ENCODE measurements at places on chromosomes 11 and 22.

DNA sequence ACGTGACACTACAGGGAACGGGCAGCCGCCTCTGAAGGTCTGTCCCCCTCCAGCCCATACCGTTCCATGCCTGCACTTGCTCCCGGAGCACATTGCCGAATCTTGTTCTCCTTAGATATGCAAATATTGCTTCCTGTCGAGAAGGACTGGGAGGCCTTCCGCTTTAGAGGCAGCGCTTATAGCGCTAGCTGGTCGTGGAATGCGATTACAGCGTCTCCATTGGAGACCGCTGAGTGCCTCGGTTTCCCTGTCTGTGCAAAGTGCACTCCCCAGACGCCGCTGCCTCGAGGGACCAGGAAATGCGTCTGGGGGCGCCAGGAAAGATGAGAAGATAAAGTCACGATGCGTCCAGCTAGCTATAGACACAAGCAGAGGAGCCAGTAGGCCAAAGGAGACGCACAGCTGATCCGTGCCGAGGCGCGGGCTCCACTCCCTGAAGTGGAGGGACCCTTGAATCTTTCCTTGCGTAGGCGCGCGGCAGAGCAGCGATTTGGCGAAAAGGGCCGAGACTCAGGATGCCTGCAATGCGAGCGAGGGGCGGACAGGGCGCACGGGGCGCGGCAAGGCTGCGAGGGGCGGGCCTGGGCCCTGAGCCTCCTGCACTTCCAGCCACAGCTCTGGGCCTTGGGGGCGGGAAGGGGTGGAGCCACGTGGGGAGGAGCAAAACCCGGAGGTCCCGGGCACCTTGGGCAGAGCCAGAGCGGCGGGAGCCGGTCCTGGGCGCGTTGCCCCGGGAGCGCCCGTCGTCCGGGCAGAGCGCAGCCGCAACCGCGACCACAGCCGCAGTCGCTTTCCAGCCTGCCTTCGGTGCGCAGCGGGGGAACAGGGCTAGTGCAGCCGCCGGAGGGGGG is at the start of gene RASSF10:
Gene RASSF10, plus strand, starts transcription at position 692 of the 851 bp plus-strand sequence. CDS start 261 bp downstream, outside the sequence.
- DNase-seq: no peak

GRCh38 chr22:35384527-35384926 is 3.6 kb downstream of the HMOX1 start:
- no peak for DNase-seq

- DNase-seq: no peak
Measured at GRCh38 chr11:64538501-64538951, 52.5 kb upstream of the SLC22A12 start.

- no peak for DNase-seq
Measured at GRCh38 chr11:76637491-76638269, 32.9 kb downstream of the LRRC32 start.

GRCh38 chr11:123753110-123753509 is 1.2 kb downstream of the OR6X1 start:
- no peak for DNase-seq

GRCh38 chr22:47872761-47873535 is 1110.5 kb downstream of the TBC1D22A start:
- DNase-seq: no peak

DNA sequence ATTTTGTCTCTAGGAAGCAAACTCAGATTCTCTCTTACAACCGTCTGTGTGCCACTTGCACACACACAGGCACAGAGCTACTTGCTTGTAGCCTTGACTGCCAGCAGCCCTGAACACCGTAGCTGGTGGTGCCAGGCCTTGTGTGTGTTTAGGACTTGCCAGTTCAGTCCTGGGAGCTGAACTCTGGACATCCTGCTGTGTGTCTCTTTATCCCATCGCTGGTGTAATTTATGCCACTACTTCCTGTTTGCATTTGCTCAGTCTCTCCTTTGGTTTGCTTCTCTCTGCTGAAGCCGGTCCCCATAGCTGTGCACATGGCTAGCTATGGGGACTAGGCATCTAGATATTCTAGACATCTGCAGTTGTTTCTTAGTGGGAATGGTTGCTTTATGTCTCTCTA is 24.0 kb downstream of the MARK2 start:
- DNase-seq: peak; percentile 81

DNA sequence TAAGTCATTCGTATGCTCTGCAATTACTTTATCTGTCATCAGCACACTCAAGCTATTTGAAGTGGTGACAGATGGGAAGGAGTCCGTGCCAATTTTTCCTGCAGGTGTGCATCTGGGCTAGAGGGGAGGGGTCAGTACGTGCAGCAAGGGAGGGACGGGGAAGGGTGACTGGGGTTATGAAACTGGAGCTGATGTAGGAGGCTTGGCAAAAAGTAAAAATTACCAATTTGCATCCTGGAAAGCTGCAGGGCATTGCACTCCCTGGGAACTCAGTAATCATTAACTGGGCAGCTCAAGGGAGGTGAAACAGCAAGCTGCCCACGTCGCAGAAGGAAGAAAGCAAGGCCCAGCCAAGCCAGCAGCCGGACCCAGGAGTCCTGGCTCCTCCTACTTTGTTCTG is 87.1 kb upstream of the TMEM45B start:
- peak; percentile 45 for DNase-seq

- no peak for DNase-seq
Measured at GRCh38 chr22:45756558-45756957, 84.9 kb downstream of the ATXN10 start.

DNA sequence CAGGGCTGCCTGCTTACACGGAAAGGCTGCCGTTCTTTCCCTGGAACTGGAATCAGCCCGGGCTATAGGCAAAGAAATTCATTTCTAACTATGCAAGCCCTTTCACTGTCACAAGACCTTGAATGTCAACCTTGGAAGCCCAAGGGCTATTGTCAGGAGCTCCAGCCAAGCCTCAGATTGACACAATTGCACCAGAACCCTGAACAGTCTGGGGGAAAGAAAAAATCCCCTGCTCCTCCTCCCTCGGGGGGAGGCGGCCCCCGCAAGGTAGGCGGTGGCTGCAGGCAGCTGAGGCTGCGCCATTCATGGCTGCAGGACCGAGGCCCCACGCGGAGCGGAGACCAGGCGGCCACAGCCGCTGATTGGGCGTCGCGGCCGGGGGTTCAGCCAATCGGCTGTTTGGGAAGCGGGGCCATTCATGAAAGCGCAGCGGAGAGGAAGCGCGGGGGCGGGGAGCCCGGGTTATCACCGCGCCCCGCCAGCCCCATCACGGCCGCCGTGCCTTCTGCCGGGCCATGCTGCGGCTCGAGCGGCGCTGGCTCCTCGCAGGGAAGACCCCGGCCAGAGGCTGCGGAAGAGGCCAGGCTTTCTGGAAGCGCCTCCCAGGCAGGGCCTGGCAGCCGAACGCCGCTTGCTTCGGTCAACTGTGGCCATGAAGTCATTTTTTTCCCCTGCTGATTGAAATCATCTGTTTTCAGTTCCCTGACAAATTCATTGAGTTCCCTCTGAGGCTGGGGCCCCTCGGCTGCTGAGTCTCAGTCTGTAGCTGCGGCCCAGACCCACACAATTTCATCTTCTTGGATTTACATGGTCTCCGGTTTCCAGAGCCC is 38.1 kb upstream of the LINC01488 start:
- no peak for DNase-seq

DNA sequence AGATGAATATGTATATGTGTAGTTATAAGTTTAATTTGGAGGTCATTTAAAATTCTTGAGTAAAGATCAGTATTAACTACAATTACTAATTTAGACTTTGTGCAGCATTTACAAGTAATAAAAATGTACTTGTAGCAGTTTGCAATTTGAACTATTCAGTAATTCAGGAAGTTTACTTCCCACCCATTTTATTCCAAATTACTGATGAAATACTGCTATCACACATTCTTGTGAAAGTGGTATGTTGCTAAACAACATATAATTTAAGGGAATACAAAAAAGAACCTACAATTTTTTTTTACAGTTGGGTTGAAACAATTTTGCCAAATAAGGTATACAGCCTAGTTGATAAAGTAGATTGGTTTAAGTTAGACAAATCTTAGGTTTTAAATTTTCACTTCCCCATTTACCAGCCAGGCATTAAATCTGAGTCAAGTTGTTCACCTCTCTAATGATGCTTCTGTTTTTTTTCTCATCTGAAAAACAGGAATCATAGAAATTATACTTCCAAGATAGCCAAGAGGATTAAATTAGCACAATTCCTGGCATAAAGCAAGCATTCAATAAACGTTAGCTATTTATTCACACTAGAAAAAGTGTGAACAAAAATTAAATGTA is 45.3 kb downstream of the ZBTB44 start:
- no peak for DNase-seq

DNA sequence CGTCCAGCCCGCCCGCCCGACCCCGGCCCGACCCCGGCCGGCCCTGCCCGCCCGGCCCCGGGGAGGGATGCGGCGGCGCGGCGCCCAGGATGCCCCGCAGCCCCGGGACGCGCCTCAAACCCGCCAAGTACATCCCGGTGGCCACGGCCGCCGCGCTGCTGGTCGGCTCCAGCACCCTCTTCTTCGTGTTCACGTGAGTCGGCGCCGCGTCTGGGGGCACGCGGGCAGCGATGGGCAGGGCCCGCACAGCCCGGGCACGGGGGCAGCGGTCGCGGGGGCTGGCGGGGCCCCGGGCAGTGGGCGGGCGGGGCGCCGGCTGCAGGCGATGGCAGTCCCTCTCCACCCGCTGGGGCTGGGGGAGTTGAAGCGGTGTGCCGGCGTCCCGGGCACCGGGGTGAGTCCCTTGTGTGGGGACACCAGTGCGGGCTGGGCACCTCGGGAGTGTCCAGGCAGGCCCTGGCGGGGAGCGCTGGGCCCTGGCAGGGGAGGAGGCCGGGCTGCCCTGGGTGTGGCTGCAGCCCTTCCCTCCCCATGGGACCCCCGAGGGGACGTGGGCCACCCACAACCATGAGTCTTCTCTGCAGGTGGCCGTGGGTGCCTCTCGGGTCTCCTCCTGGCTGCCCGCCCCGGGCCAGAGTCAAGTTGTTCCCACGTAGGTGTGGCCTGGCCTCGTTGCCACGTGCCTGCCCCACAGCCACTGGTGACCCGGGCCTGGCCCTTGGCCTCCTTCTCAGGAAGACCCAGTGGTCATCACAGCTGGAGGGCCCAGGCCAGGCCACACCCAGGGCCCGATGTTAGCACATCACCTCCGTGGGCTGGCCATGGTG is 468 bp downstream of the ZDHHC8 start:
- DNase-seq: no peak

DNA sequence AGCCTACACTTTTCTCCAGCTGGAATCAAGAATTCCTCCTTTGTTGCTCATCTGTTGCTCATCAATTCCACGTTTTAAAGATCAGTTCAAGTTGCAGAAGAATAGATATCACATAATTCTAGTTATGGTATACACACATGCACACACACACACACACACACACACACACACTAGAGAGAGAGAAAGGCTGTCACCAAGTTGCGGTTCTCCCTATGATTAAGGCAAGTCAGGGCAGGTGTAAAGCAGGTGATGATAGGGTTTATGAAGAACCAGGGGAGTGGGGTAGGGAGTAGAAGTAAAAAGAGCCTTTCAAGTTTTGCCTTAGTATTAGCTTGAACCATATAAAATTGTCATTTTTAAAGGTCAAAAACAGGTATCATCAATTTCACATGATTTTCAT is 31.7 kb upstream of the TMPRSS4 start:
- no peak for DNase-seq

DNA sequence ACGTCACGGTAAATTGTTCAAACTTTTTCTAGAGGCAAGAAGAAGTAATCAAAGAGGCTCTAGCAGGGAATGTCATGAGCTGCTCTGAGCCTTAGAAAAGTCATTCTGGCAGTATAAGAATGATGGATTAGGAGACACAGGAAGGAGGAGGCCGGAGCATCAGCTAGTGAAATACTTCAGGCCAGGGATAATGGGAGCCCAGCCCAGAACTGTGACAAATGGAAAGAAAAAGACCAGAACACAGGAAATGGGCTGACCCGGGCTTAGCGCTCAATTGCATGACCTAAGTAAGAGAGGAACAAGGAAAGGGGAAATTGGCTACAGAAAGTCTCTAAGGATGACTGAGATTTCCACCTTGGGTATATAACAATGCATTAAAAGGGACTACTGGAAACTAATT is 108.6 kb downstream of the LARGE1 start:
- DNase-seq: no peak

- no peak for DNase-seq
Measured at GRCh38 chr11:88266919-88267318, 70.6 kb downstream of the CTSC start.

DNA sequence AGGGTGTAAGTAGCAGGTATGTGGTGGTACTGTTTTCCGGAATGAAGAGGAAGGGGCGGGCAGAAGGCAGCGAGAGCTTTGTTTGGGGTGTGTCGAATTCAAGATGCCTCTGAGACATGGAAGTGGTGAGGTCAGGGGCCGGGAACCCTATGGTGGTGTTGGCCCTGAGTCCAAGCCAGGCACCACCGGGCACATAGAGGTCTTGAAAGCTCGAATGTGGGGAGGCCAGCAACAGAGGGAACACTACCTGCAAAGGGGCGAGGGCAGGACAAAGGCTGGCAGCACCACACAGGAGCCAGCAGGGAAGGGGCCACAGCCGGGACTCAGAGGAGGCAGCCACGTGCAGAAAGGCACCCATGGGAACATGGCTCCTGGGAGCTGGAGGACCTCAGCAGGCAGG is 57.8 kb downstream of the CDKN1C start:
- no peak for DNase-seq

- DNase-seq: no peak
Measured at GRCh38 chr11:119785131-119785530, 56.1 kb upstream of the NECTIN1 start.

- no peak for DNase-seq
Measured at GRCh38 chr11:103234974-103235373, 125.7 kb downstream of the DYNC2H1 start.

DNA sequence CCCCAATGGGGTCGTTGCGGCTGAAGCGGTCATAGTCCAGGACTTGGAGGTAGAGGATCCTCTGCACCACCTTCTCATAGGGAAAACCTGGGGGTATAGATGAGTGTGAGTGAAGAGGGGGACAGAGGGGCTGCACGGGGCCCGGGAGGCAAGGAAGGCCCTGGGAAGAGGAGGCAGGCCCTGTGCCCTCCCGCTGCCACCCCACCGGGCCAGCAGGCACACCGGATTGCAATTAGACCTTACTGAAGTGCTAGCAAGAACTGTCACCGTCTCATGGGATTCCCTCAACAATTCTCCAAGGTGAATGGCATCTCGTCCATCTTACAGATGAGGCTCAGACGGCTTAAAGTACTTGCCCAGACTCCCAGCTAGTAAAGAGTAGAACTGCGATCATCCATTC is 15.9 kb downstream of the LRRC10B start:
- no peak for DNase-seq

- no peak for DNase-seq
Measured at GRCh38 chr11:69702239-69702691, 1.6 kb downstream of the FGF19 start.

DNA sequence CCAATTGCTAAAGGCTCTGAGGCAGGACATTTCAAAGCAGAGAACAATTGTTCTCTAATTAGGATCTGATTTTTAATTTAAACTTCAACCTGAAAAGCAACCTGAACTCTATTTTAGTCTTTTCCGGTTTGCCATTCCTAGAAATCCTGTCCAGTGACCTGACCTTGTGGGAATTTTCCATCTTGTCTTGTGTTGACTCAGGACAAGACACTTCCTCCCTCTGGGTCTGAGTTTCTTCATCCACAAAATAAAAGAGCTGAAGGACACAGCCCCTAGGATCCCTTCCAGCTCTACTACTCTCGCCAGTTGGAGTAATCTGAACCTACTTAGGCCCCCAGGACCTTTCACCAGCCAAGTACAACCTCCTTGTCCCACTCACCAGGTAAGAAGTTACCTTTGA is 66.5 kb upstream of the POU2AF1 start:
- no peak for DNase-seq

GRCh38 chr11:86418106-86418505 is 43.4 kb downstream of the CCDC81 start:
- no peak for DNase-seq

- DNase-seq: no peak
Measured at GRCh38 chr11:95563859-95564258, 225.7 kb downstream of the FAM76B start.
